CMK (cell line): ENCODE measurements at places on chromosomes 11 and 22.

- no peak for DNase-seq
These were observed 5.5 kb downstream of the POU2AF1 start for GRCh38 chr11:111373590-111373989.

DNA sequence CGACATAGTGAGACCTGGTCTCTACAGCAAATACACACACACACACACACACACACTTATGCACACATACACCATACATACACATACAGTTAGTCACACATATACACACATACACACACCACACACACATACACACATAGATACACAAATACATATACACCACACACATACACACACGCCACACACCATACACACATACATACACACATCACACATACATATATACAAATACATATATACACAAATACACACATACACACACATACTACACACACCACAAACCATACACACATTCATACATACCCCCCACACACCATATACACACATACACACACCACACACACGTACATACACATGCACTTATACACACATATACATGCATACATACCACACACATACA lies 57.7 kb downstream of the MICAL2 start:
- no peak for DNase-seq

DNA sequence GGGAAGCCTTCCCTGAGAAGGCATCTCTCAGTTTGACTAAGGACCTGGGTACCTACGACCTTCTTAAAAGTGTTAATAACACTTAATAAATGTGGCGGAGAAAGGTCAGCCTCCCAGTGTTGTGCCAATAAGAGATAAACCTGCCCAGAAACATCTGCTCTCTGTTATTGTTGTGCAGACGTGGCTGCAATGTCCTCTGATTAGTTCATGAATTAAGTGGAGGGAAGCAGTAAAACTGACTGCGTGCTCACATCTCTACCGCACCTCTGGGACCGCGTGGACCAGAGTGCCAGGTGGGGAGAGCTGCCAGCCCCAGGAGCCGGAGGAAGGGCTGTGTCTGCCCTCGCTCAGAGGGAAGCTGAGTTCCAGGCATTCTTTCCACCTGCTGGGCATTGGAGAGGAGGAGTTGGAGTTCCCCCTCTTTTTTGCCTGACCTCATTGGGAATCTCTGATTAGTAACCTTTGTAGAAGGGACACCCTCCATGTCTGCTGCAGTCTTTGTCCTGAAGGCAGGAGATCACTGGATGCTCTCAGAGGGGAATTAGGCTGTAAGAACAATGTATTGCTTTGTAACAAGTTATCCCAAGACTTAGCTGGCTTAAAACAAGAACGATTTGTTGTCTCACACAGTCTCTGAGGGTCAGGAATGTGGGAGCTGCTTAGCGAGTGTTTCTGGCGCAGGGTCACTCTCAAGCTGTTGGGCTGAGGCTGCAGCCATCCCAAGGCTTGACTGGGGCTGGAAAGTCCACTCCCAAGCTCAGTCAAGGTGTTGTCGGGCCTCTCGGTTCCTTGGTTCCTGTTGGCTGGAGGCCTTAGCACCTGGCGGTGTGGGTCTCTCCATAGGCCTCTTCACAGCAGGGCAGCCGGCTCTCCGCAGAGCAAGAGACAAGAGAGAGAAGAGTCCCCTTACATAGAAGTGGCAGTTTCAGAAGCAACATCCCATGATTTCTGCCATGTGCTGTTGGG lies 247.6 kb upstream of the TBCEL start:
- DNase-seq = no peak

GRCh38 chr22:37166675-37167066 lies 17.0 kb upstream of the IL2RB start:
- peak; percentile 67 for DNase-seq

GRCh38 chr11:114596175-114596919 lies 761 bp upstream of the NXPE4 start:
- no peak for DNase-seq

DNA sequence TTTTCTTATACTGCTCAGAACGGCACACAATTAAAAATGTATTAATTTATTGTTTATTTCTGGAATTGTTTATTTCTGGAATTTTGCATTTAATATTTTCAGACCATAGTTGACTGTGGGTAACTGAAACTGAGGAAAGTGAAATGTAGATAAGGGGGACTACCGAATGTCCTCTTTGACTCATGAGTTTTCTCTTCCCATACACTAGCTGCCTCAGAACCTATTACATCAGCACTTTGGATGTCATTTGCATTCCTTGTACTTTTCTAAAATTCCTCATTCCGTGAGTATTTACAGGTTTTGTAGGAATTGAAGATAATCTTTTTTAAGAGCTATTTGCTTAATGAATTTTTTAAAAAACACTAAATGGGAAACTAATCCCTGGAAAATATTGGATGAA lies 29.8 kb downstream of the ZC3H12C start:
- DNase-seq = no peak

GRCh38 chr11:125445731-125446130 lies 50.3 kb downstream of the FEZ1 start:
- no peak for DNase-seq

DNA sequence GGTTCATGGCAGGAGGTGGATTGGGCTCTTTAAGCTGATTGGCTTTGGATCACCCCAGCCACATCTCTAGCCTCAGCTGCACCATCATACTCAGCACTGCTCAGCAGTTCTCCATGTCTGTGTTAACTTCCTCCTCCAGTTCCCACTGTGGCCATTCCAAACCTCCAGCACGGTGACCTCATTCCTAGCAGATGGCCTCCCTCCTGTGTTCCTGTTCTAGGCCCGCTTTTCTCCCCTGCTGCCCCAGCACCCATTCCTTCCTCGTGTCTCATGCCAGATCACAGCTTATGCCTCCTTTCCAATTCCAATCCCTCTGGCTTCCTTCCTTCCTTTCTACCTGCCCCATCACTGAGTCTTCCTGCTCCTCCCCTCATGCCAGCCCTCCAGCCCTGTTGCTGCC lies 96.1 kb downstream of the MICAL2 start:
- no peak for DNase-seq

DNA sequence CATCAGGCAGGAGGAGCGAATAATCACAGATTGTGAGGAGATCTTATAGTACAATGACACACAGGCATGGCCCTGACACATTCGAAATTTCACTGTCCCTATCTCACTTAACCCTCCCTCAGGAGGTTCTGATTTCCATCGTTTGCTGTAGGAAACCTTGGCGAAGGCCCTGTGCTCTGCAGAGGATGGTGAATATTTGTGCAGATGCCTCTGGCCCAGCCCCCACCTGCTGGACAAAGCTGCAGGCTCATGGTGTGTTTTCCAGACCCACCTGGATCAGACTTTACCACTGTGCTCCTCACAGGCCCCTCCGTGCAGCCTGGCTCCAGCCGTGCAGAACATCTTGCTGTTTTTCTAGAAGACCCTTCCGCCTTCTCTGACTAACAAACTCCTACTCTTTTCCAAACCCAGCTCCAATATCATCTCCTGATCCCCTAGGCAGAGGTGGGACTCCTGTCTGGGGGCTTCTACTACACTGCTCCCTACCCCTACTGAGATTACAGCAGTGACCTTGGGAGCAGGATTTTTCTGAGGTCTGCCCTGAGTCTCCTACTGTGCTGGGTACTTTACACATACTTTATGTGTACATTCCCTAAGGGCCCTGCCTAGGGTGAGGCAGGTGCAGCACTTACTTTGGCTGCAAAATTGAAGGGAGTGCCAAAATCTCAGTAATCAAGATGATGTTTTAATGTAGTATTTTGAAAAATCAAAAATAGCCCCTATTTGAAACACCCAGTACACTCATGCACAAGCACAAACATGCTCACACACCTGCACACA lies 412.7 kb downstream of the SOX6 start:
- no peak for DNase-seq

- DNase-seq = no peak
These were observed 4.8 kb downstream of the PKP3 start for GRCh38 chr11:398826-399225.

GRCh38 chr11:76621868-76622267 lies 48.7 kb downstream of the LRRC32 start:
- DNase-seq = no peak

- DNase-seq = no peak
These were observed 97.4 kb downstream of the MED15 start for GRCh38 chr22:20604776-20605221.
